Liver (tissue), 10 donors: ENCODE measurements at places on chromosomes 1 and 21. TPM values are rescaled to one million over a fixed set of nuclear protein-coding genes. Genes with fewer than 3 reads are reported as not detected.

Gene RPE65
- total RNA-seq: not detected

Gene INAVA
- total RNA-seq: 0.67 TPM

Gene PAPPA2
- 0.19 TPM for total RNA-seq

Gene SLC9A1
- total RNA-seq: 3.2 TPM

Gene FCRLB
- 2.9 TPM for total RNA-seq

Gene PGM1
- 57.3 TPM for total RNA-seq

GRCh38 chr1:225461533-225462428 lies 33.9 kb upstream of the LBR start:
- DNase-seq: no peak

- DNase-seq: no peak
Observed at GRCh38 chr1:209176866-209177430, 406.6 kb upstream of the CAMK1G start.

- no peak for DNase-seq
Observed at GRCh38 chr21:36347962-36348328, 27.9 kb downstream of the MORC3 start.

- no peak for DNase-seq
Observed at GRCh38 chr21:35090403-35090802, 41.3 kb upstream of the RUNX1 start.

GRCh38 chr1:101030881-101031280 lies 5.3 kb upstream of the DPH5 start:
- no peak for DNase-seq

- DNase-seq: no peak
Observed at GRCh38 chr1:115183721-115184259, 94.5 kb upstream of the TSPAN2 start.

- no peak for DNase-seq
Observed at GRCh38 chr1:8910914-8911313, 32.4 kb upstream of the ENO1 start.

DNA sequence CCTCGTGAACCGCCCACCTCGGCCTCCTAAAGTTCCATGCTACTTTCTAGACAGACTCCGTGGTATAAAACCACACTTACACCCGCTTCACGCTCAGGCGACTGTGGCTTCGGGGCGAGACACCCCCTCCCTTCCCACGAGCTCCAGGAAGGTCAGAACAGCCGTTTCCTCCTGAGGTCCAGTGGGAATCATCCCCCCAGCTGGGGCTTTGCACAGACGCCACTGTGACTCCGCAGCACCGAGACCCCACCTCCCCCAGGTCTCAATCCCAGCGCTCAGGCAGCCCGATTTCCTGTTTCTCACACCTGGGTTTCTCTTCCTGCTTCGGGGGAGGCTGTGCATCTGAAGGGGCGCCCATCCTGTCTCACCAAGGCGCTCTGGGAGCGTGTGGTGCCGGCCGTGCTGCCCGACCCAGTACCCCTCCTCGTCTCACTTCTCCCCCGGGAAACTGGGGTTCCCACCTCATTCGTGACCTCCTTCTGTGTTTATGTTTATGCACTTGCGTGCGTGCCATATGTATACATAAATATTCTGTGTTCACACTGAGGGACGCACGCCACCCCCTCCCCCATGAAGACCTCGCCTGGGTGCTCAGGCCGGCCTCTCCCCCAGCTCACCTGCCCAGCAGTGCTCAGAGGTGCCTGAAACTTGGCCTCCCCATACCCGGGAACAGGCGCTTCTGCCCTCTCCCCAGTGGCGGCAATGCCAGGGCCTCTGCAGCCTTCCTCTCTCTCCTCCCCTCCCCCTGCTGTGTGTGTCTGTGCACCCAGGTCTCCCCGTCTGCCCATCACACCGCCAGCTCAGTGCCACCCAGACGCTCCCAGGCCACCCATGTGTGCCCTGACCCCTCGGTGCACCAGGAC lies 14.6 kb downstream of the SLC35E2B start:
- no peak for DNase-seq

GRCh38 chr1:2406451-2407041 lies 5.8 kb downstream of the PEX10 start:
- DNase-seq: no peak
